ENCODE measurements at places on chromosomes 6 and 20.

- DNase-seq: peak; percentile 11
Measured at GRCh38 chr20:25987073-25987927, 290.6 kb upstream of the ZNF337 start.

- no peak for DNase-seq
Measured at GRCh38 chr6:12150812-12151432, 138.8 kb downstream of the HIVEP1 start.

DNA sequence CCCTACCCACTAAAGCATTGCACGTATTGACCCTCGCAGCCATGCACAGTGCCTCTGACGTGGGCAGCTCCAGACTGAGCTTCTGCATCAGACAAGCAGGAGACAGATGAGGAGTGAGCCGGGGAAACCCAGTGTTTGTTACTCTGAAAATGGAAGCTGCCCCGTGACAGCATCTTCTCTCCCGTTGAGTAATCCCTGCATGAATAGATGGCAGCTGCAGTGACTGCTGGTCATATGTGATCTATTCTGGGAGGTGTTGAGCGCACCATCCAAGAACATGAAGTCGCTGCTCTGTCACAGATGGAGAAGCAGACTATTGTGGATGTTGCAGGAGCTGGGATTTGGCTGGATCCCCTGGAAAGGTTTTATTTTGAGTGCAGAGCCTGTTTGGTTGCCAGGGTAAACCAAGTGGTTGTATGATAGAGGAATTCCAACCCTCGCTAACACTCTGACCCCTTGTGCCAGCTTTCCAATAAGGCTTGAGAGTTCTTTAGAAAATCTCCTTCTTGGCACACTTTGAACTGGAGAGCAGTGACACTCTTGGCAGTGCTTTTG, 242.2 kb downstream of the NRN1 start:
- DNase-seq: no peak

DNA sequence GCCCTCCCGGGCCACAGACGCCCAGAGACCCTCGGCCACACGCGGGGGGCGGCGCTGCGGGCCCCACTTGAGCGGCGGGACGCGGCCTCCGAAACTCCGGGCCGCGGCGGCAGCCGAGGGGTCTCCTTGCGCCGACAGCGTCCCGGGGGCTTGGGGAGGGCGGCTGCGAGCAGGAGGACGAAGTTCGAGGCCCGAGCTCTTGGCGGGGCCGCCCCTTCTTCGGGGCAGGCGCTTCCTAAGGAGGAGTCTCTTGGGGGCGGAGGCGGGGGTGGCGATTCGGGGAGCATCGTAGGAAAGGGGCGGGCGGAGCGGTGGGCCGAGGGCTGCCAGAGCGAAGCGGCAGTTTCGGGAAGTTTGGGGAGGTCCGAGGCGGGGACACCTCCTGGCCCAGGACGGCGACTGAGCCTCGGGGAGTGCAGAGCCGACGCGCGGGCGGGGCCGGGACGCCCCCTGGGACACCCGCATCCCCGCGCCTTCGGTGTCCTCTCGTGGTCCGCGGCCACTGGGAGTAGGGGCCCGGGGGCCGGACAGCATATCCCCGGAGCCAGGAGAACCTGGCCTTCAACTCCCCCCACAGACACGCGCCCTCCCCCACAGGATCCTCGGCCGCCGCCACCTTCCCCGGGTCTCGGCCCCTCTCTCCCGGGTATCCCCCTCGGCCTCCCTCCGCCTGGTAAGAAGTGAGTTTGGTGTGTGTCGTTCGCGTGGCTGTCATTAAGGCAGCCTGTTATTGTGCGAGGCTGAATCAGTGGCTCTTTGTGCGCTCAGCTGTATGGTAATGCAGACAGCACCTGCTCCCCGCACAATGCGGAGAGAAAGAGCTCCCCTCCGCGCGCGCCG, 613 bp upstream of the DLL1 start:
- DNase-seq: no peak

- no peak for DNase-seq
Measured at GRCh38 chr6:12899046-12899833, 182.7 kb downstream of the PHACTR1 start.

DNA sequence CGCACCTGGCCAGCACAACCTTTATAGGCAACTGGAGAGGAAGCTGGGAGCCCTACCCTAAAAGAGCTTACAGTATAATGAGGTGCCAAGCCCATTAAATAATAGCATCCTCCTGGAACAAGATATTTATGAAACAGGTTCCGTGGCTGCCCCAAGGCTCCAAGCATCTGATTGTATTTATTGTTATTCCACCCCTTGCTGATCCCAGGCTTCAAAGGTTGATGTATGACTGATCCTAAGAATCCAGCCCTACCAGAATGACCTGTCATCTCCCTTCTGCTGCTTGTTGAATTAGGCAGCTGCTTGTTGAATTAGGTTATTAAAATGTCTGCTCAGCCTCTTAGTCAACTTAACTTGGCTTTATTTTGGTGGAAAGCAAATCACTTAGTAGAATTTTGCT, 35.2 kb upstream of the SASH1 start:
- no peak for DNase-seq

DNA sequence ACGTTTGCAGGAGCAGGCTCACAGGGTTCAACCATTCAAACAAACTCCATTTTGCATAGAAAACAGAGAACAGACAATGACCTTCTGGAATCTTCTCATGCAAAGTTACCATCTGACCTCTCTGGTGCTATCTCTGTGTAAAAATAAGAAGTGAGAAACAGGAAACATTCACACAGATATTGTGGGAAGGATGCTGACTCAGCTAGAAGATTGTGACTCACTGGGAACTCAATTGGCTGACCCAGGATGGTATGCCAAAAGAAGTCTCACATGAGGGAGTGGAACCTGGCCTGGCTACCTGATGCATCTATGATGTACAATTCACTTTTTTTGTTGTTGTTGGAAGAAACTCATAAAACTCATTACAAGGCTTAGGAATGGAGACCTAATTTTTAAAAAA, 61.1 kb upstream of the TBX18 start:
- DNase-seq: no peak

DNA sequence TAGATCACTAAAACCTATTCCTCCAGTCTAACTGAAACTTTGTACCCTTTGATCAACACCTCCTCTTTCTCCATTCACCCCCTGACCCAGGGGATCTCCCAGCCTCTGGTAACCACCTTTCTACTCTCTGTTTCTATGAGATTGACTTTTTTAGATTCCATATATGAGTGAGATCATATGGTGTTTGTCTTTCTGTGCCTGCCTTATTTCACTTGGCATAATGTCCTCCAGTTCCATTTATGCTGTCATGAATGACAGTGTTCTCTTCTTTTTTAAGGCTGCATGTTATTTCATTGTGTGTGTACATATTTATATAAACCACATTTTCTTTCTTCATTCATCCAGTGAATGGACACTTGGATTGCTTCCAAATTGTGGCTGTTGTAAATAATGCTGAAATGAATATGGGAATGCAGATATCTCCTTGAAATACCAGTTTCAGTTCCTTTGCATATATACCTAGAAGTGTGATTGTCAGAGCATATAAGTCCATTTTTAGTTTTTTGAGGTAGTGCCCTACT, 57.7 kb downstream of the DHX35 start:
- no peak for DNase-seq

DNA sequence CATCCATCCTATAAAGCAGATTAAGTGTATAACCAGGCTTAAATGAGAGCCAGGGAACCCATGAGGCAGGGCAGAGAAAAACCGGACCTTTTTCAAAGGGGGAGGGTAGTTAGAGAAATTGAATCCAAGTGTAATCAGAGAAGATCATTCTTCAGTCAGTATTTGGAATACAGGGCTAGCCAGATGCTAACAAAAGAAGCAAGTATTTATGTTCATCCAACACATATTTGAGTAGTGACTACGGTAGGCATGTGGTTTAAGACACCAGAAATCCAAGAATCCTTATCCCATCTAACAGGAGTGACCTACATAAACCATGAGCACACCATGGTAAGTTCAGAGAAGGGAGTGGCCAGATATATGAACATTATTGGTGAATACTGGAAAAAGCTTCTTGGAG, 46.8 kb upstream of the FAM83C start:
- DNase-seq: no peak

- no peak for DNase-seq
Measured at GRCh38 chr6:47376930-47377329, 67.2 kb upstream of the TNFRSF21 start.
